ENCODE measurements at places on chromosomes 13 and 19.
A peak's percentile ranks its signal among the peaks of the same experiment; 100 is the strongest.

- DNase-seq = no peak
Observed at GRCh38 chr19:18488403-18488723, 33.5 kb downstream of the ELL start.

DNA sequence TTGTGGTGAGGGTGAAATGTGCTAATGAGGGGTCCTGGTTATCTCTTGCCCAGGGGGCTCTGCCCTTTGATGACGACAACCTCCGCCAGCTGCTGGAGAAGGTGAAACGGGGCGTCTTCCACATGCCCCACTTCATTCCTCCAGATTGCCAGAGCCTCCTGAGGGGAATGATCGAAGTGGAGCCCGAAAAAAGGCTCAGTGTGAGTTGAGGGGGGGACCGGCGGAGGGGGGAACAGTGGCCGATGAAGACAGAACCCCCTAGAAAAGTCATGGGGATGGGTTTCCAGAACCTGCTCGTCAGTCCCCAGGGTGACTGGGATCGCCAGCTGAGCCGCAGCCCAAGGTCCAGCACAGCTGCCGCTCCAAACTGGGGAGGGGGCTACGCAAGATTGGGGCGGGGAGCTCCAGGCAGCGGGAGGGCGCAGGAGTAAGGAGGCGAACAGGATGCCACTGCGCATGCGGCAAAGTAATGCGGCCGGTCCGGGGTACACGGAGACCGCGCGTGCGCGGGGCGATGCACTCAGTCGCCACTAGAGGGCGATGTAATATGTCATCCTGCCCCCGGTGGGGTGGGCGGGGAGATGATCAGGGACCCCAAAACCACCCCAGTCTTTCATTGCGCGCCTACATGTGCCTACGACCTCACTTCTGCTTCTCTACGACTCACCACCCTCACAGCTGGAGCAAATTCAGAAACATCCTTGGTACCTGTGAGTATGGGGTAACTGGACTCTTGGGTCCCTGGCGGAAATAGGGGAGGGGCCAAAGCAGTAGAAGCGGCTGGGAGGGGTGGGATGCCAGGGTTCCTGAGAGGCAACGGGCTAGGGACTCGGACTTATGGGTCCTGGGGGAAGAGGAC is 17.9 kb downstream of the BRSK1 start:
- peak; percentile 93 for DNase-seq

DNA sequence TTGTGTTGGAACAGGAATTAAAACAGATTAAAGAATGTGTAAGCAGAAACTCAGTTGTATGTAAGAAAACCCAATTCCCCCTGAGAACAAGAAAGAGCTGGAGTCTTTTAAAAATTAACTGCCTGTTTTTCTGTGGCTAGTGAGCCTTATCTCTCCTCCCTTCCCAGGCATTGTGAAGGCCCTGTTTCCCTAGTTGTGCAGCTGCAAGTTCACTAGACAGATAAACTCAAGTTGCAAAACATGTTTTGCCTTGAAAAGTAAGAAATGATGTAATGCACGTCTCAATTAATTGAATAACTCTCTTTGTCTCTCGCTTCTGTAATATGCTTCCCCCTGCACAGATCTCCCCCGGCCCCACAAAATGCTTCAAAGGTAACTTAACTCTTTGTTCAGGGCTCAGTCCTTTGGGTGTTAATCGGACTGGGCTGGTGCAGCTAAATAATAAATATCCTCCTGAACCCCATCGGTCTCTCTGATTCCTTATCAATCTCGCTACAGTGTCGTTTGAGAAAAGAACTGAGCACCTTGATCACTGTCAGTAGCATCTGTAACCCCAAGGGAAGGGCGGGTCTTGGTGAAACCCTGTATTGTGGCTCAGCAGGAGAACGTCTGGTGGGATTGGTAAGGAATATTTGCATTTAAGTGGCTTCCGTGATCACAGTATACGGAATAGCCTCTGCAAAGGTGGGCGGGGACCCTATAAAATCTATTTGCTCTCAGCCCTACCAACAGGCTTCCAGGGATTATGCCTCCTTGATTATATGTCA is 1.6 kb upstream of the ZNF556 start:
- DNase-seq = no peak

DNA sequence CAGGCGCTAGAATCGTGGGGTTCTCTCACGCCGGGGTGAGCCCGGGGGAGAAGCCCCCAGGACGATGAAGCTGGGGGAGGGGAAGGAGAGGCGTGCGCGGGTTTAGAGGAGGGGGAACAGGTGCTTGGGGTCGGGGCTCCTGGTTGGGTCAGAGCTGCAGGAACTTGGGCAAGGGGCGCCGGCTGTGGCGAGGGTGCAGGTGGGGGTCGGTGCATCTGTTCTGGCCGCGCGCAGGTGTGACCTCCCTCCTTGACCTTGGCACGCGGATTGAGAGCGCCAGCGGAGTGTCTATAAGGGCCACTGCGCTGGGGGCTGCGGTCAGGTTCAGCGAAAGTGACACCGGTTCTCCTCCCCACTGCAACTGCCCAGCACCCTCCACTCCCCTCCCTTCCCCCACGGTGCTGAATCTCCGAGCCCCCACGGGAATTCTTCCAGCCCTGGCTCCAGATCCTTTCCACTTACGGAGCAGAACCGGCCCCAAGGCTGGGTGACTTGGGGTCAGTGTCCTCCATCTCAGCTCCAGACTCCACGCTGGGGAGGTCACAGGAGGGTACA is 618 bp downstream of the TMEM38A start:
- no peak for DNase-seq

GRCh38 chr19:5103061-5103701 is 134.3 kb downstream of the KDM4B start:
- no peak for DNase-seq

DNA sequence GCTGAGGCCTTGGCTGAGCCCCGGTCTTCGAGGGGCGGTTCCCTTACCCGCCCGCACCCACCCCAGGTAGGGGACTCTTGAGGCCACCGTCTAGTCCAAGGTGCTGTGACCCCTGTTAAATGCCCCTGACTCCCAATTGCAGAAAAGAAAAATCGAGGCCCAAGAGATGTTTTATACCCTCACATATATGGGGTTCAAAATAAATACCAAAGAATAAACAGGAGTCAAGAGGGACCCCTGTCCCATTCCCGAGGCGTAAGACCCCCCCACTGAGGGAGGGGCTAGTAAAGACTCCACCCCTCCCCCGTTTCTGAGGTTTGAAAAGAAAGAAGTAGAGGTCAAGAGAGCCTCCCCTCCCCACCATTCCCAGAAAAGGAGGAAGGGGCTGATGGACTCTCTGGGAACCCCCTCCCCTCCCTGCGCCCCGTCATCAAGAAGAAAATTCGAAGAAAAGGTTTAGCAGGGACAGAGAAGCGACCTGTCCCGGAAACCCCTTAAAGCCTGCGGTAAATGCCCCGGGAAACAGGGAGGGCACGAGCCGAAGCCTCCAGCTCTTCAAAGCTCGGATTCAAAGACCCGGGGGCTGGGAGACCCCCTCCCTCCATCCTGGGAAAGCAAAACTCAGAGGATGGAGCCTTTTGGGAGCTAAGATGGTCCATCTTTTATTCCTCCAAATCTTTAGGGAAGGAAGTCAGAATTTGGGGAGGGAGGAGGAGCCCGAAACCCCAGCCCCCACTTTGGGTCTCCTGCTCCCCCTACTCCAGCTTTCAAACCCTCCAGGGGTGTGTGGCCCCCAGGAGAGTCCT is 755 bp upstream of the RAB3A start:
- no peak for DNase-seq

DNA sequence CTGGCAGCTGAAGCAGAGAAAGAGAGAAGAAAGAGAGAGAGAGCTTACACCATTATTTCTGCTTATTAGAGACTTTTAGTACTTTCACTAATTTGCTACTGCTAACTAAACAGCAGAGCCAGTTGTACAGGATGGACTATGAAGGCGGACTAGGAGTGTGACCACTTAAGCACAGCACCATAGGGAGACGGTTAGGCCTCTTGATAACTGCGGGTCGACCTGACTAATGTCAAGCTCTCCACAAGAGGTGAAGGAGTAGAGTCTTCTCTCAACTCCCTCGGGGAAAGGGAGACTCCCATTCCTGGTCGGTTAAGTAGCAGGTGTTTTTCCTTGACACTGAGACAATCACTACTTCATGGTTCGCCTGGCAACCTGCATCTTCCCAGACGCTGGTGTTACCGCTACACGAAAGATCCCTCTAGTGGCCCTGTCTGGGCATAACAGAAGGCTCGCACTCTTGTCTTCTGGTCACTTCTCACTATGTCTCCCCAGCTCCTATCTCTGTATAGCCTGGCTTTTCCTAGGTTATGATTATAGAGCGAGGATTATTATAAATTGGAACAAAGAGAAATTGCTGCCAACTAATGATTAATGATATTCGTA is 5.3 kb upstream of the PSG7 start:
- DNase-seq = no peak

DNA sequence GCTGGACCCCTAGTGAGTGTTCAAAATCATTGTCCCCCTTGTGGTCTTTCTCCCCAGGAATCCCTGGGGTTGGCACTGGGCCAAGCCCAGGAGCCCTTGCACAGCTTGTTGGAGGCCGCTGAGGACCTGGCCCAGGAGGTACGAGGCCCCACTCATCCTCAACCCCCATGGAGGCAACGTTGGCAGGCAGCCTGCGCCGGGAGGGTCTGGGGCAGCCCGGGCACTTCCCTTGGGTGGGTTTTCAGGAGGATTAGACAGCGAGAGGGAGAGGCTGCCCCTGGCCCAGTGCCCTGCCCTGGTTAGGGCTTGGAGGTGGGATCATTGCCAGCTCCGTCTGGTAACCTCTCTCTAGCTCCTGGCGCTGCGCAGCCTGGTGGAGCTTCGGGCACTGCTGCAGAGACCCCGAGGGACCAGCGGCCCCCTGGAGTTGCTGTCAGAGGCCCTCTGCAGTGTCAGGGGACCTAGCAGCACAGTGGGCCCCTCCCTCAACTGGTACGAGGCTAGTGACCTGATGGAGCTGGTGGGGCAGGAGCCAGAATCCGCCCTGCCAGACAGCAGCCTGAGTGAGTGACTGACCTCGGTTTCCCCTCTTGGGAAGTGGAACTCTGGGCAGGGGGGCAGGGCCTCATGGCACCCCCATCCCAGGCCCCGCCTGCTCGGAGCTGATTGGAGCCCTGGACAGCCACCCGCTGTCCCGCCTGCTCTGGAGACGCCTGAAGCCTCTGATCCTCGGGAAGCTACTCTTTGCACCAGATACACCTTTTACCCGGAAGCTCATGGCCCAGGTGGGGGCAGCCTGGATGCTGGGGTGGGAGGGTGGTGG is 3.0 kb downstream of the ABCA7 start:
- no peak for DNase-seq

- DNase-seq = no peak
Observed at GRCh38 chr19:17754634-17755442, 3.6 kb downstream of the FCHO1 start.

GRCh38 chr13:106284358-106284757 is 251.1 kb downstream of the EFNB2 start:
- no peak for DNase-seq

- DNase-seq = no peak
Observed at GRCh38 chr13:112522578-112522977, 65.4 kb downstream of the TUBGCP3 start.

DNA sequence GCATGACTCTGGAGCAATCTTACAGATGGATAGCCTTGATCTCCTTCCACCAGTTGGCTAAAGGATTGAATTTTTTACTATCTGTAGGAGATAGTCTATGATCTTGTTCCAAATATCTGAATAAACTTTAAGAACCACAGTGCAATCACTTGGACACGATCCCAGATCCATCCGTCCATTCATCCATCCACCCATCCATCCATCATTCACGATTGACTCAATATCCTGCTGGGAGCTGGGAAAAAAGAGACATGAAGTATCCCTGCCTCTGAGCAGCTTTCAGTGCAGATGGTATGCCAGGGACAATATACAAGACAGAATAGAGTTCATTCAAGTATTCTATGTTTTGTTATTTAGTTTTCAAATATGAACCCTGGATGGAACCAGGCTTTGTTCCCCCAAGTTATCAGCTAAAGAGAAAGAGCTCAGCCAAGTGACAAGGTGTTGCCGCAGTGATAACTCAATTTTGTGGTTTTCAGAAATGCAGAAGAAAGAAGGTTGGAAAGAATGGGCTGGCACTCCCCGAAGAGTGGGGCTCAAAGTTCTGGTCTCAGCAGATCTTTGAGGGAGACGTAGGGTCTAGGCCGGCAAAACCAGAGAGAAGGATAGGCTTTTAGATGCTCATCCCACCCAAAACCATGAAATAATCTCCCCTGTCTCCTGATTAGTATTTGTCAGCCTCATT is 66.3 kb downstream of the IRS2 start:
- no peak for DNase-seq

DNA sequence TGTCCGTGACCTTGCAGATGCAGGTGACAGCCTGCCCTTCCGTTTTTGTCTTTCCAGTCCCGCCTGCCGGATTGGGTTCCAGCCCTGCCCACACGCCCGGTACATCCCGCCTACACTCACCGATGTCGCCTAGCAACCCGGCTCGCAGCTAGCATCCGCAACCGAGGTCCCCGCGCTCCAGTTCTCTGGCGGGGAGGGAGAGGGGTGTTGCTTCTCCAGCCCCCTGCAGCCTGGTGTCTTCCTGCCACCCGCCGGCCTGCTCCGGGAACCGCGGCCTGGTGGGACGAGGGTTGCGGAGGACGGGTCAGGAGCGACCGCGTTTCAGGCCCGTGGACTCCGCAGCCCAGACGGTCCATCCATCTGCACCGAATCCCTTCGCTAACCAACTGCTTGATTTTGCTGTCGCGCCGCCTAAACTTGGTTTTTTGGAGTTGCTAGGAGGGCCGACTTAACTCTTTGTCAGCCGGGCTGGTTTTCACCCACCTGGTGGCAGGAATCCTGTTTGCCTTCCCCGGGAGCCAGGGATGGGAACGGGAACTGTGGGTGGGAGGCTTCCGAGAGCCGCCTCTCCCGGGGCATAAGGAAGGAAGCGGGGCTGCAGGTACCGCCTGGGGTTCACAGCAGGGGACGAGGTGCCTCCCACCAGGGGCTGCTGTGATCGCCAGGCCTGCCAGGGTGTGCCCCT is 15.4 kb upstream of the MATK start:
- DNase-seq = peak; percentile 32

DNA sequence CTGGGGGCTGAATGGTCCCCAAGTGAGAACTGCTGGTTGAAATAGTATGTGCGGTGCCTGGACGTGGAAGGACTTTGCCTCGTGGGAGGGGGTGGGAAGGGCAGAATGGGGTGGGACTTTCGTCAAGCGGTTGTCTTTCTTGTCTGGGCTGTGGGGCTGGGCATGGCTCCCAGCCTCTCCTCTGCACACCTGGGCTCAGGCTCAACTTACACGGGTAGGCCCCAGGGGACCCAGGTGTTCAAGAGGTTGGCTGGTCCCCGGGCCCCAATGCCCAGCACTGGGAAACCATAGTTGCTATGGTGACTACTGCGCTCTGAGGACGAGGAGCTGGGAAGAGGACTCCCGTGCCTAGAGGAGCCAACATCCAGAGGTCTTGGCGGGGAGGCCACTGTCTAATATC is 7.3 kb downstream of the NWD1 start:
- DNase-seq = no peak

- DNase-seq = no peak
Observed at GRCh38 chr13:25945596-25945995, 106.2 kb downstream of the SHISA2 start.

- no peak for DNase-seq
Observed at GRCh38 chr19:17834350-17835181, 13.2 kb downstream of the JAK3 start.

- no peak for DNase-seq
Observed at GRCh38 chr13:101751488-101751887, 299.0 kb downstream of the ITGBL1 start.

- DNase-seq = no peak
Observed at GRCh38 chr19:46859637-46860124, 1.1 kb upstream of the ARHGAP35 start.

GRCh38 chr19:15101479-15102082 is 5.6 kb upstream of the SYDE1 start:
- DNase-seq = no peak

All from stimulated activated CD8-positive, alpha-beta memory T cell treated with anti-CD3 and anti-CD28 coated beads, Interleukin-2, amount 100 ng/mL, for 1 hour (primary cell).